Testis (tissue), 5 donors: ENCODE measurements at places on chromosomes 4 and X. TPM values are rescaled to one million over a fixed set of nuclear protein-coding genes. Genes with fewer than 3 reads are reported as not detected.
A peak's percentile ranks its signal among the peaks of the same experiment; 100 is the strongest.

F9 gene
- polyA plus RNA-seq, result not detected

CXorf49 gene
- polyA plus RNA-seq, result 6.0 TPM

VCX2 gene
- polyA plus RNA-seq, result 13.9 TPM

CPZ gene
- polyA plus RNA-seq, result 21.9 TPM

CSAG3 gene
- polyA plus RNA-seq, result 6.0 TPM

DNA sequence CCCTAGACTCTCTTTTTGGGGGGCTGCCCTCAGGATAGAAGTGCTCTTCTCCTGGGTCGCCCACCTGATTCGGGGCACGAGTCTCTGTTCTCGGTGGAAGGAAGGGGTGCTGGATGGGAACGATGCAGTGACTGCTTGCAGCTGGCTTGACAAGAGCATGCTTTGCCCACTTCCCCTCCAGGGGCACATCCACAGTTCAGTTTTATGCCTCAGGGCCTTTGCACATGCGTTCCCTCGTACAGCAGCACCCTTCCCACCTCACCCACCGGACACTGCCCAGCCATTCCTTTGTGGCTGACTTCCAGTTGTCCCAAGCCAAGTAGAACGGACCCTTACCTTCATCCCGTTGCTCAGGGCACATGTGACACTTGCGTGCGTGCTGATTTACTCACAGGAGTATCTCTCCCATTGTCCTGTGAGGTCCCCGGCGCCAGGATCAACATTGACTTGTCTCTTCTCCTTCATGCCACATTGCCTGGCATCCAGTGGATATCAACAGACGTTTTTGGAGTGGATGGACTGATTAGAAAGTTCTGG lies 60.0 kb downstream of the C4orf50 start:
- no peak for DNase-seq

DNA sequence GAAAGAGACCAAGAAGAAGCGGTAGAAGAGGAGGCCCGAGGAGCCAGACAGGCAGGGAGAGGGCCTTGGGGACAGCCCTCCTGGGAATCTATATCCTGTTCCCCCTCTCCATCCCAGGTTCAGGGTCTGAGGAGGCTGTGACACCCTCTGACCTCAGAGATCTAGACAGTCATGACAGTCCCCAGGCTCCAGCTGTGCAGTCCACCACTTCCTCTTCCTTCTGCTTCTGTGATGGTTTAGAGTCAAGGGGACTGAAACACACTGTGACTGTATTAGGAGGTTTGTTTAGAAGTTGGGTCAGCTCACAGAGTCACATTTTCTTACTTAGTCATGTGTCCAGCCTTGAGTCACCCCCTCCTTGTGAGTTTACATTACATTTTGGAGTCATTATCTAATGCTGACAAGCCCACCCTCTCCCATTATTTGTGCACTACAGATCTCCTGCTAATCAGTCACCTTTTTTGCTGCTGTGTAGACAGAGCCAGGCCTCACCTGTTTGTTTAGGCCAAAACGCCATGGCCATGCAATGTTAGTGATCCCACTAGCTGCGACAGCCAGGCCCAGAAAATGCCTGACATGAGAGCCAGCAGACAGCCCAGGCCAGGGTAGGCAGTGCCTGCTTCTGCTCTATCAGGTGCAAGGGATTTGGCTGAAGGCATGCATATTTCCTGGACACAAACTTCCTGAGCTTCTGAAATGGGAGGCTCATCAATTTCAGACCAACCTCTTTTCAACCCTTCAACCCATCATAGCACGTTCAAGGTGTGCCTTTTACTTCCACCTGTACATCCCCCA lies 26.0 kb downstream of the MANBA start:
- DNase-seq, result no peak

- peak; percentile 6 for DNase-seq
These were observed 26.2 kb upstream of the JAKMIP1 start for GRCh38 chr4:6226506-6226905.

DNA sequence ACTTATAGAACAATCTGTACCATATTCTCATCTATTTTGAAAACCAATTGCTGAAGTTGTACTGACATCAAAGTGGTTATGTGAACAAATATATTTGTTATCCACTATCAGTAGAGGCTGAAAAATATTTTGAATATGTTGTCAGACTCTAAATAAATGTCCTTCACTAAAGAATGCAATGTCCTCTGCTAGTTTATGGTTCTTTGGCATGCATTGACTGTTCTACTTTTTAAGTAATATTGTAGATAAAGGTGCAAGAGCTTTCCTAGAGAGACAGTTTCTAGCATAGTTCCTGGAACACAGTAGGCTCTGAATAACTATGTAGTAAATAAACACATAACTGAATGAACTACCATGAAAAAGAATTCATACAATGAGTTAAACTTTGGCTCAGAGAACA lies 18.2 kb upstream of the COX7B2 start:
- no peak for DNase-seq

DNA sequence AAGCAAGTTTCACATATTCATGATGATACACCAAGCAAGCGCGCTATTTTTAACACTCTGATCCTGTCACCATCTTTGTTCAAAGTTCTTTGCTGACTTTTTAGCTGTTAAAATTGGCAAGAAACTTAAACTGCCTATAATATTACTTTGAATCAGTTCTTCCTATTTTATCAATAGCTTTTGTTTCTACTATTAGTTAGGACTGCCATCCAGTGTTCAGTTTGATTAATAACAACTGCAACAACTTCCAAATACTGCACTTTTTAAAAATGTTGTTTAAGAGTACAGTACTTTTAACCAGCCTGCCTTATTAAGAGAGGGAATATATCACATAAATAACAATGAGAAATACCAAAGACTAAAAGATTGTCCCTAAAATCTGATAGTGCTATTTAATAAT lies 614.3 kb downstream of the FAM133A start:
- no peak for DNase-seq

- DNase-seq, result no peak
These were observed 8.7 kb downstream of the RHOH start for GRCh38 chr4:40205259-40206198.

DNA sequence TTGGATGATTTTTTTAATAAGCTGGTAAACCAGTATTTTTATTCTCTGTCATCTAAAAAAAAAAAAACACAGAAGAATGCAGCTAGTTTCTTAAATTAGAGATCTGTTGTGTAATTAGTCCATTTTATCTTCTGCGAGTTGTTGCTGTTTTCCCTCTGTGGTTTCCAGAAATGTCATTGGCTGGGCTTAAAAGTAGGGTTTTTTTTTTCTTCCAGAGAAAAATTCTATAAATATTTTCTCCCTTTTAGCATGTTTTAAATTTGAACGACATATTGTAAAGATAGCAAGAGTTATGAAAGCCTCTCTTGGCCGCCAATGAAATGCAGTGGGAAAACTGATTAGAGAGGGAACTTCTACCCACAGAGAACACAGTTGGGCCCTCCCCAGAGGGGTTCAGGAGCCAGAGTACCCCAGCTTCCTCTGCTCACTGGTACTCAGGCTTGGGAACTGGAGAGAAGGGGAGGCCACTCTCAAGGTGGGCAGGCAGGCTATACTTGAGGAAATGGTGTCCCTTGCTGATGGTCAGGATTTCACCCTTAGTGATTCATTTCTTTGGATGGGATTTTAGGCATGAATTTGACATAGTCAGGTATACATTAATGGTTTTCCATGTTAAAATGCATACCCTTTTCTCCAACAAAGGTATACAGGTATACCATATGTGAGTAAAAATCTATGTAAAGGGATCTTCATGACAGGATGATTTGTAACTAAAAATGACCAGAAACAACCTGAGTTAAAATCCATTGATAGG lies 166.1 kb downstream of the BCOR start:
- no peak for DNase-seq

DNA sequence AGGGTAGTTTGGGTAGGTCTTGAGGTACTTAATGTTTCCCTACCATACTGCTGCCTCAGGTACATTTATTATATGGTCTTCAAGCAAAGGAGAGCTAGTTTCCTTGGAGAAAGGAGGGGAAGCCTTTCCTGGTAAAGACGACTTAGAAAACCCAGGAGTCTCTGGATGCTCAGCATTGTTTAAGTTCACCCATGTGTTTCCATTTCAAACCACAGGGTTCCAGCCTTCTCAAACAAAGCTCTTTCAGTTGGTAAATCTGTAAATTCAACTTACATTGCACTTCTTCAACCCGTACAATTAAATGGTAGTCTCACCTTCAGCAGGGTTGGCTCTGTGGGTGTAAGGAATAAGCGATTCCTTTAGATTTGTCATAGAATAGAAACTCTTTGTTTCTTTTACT lies 111.9 kb upstream of the UNC5C start:
- no peak for DNase-seq
